MCF 10A (cell line): ENCODE measurements at places on chromosomes 4 and X. TPM values are rescaled to one million over a fixed set of nuclear protein-coding genes. Genes with fewer than 3 reads are reported as not detected.

MPP1 gene
- 11.8 and 12.7 TPM in 2 replicates for total RNA-seq

GPR101 gene
- total RNA-seq = not detected in 2 replicates

EVC gene
- 29.0 and 29.3 TPM in 2 replicates for total RNA-seq

CCDC120 gene
- total RNA-seq = 10.3 and 14.4 TPM in 2 replicates

EVC2 gene
- 5.5 and 6.0 TPM in 2 replicates for total RNA-seq

CSN1S1 gene
- total RNA-seq = not detected in 2 replicates

KLHL13 gene
- total RNA-seq = 0.59 and 1.6 TPM in 2 replicates

HPGDS gene
- total RNA-seq = not detected in 2 replicates

DOK7 gene
- total RNA-seq = 1.1 and 5.3 TPM in 2 replicates

TAF7L gene
- total RNA-seq = 0.21 TPM in 1 of 2 replicates, not detected in the other

CFAP299 gene
- total RNA-seq = 0.33 TPM in 1 of 2 replicates, not detected in the other

NSUN7 gene
- total RNA-seq = not detected in 2 replicates

VCX3A gene
- not detected in 2 replicates for total RNA-seq

UBE2A gene
- total RNA-seq = 52.2 and 66.9 TPM in 2 replicates

GPR173 gene
- 1.3 TPM in 2 replicates for total RNA-seq

CXorf51B gene
- not detected in 2 replicates for total RNA-seq

RIPPLY1 gene
- not detected in 2 replicates for total RNA-seq

SOWAHD gene
- not detected in 2 replicates for total RNA-seq

CFI gene
- total RNA-seq = 0.16 TPM in 1 of 2 replicates, not detected in the other

GSPT2 gene
- total RNA-seq = not detected in 2 replicates

DSPP gene
- total RNA-seq = not detected in 2 replicates

MTNR1A gene
- 0.25 TPM in 1 of 2 replicates, not detected in the other for total RNA-seq

MTTP gene
- 0.27 and 0.51 TPM in 2 replicates for total RNA-seq

PRKX gene
- 35.3 and 35.6 TPM in 2 replicates for total RNA-seq

PPEF2 gene
- not detected in 2 replicates for total RNA-seq

SHROOM3 gene
- total RNA-seq = 15.7 and 20.7 TPM in 2 replicates

SPANXC gene
- not detected in 2 replicates for total RNA-seq

ITM2A gene
- total RNA-seq = not detected in 2 replicates

ARHGAP36 gene
- total RNA-seq = not detected in 2 replicates
